BE2C (cell line): ENCODE measurements at places on chromosomes 12 and 14.
A peak's percentile ranks its signal among the peaks of the same experiment; 100 is the strongest.

DNA sequence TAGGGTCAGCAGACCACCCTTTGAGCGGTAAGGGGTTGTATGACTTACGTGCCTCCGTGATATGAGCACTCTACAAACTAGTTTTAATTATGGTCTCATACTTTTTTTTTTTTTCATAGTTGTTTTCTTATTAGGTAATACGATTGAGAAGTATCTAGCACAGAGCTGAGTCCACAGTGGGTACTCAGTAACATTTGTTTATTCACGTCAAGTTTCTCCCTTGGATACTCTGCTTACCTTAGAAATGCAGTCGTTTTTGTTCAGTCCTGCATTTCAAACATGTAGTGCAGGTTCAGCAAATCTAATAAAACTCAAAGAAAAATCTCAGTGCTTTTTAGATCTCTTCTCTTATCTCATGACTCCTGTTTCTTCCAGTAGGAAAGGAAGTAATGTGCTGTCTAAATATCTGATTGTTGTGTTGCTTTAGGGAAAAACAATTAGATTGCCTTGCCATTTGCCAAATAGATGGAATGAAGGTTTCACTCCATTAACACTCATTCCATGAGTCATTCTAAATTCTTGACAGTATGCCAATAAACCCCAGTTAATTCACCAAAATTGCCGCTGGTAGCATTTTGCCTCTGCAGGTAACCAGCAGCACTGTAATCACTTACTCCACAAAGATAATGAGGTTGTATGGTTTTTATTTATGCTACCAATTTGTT is 118.9 kb downstream of the PTCSC3 start:
- DNase-seq: no peak

DNA sequence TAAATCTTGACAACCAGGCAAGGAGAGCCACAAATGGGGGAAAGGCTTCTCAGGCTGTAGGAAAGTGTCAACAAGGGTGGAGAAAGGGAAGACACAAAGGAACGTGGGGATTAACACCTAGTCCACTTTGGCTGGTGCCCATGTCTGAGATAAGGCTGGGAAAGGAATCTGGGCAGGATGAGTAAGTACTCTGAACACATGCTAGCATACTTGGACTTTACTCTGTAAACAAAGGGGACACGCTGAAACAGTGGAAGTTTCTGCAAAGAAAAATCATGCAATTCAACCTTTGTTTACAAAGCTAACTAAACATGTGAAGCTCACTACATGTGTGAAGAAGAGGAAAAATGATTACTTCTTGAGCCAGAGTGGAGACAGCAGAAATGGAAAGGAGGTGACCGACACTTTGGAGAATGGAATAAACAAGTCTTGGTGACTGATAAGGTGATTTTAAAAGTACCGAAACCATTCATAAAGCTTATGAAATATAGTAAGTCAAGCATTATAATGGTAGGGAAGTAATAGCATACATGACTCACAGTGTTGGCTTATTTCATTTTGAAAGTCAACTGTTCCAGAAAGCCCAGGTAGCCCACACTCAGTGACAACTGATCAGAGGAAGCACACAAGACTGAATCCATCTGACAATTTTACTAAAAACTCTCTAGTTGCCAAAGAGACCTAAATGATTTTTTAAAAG is 13.2 kb downstream of the CPNE8 start:
- DNase-seq: no peak

GRCh38 chr14:67133595-67134441 is 55.4 kb upstream of the GARIN2 start:
- no peak for DNase-seq

DNA sequence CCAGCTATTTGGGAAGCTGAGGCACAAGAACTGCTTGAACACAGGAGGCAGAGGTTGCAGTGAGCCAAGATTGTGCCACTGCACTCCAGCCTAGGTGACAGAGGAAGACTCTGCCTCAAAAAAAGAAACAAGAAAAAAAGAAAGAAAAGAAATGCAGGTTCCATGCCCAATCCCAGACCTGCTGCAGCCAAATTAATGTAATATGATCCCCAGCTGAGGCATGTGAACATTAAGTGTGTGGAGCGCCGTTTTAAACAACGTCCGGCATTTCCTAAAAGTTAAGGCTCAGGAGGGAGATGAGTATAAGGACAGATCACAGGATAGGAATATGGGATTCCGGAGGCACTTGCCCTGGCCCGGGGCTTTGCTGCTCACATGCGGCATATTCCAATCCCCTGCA is 162.9 kb downstream of the KSR2 start:
- no peak for DNase-seq

DNA sequence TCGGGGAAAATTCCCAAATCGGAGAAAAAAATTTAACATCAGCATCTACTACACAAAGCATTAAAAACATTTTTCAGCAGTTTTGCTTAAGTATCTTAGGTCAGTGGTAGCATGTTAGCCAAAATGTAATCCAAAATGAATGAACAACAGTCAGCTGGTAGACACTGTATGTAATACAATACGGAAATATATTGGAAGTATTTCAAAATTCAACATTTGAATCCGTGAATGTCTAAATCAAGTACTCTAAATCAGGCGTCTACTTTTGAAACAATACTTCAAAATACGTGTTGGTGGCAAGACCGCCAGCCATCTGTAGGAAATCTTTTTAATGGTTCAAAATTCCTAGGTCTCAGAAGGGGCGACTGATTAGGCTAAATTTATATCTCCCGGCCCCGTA is 1.1 kb downstream of the SCAF11 start:
- DNase-seq: no peak

GRCh38 chr12:103799857-103800771 is 40.9 kb downstream of the NT5DC3 start:
- peak; percentile 48 for DNase-seq

DNA sequence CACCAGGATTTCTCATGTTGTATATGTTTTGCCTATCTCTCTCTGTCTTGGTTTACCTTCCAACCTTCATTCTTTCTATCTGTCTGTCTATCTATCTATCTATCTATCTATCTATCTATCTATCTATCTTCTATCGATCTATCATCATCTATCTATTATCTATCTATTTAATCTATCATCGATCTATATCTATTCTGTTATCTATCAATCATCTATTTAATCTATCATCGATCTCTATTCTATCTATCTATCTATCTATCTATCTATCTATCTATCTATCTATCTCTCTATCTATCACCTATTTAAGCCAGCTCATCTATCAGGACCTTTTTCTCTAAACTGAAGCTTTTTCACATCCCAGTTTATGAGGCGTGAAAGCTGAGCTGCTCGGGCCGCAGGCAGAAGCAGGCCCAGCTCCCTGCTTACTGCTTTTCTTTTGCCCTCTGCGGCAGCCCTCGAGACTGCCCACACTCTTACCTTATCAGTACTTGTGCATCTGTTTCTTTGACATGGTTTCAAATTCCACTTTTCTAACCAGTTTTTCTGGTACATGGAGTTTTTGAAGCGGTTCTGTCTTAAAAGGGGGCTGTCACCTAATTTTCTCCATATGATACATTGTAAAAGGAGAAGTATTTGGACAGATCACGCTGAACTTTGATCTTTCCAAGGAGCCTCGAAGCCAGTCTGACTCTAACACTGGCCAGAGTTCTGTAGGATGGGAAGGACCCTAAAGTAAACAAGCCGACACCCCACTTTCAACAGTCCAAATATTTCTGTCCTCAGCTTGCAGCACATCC is 44.4 kb upstream of the GSG1 start:
- DNase-seq: no peak
